ENCODE measurements at places on chromosomes 16 and 17.

- DNase-seq = no peak
Observed at GRCh38 chr17:46166692-46167249, 26.5 kb downstream of the KANSL1 start.

DNA sequence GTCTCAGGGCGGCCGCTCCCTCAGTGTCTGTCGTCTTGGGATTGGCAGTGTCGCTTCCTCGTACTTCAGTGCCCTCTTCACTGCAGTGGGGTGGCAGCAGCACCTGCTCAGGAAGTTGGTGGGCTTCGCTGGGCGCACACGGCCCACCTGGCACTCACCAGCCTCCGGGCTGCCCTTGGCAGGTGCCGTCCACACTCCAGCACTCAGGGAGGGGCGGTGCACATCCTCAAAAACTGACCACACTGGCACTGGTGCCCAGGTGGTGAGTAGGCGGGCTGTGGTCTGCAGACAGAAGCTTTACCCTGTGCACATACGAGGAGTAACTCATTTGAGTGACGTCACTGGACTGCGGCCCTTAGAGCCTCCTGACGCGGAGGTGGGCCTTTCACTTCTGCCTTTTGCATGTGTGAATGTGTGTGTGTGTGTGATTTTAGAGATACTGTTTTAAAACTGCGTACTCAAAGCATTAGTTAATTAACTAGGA, 94.6 kb downstream of the BANP start:
- DNase-seq = no peak

- no peak for DNase-seq
Observed at GRCh38 chr16:89709166-89709565, 7.7 kb upstream of the SPATA2L start.

GRCh38 chr16:28538733-28539596, at the start of gene NUPR1:
NUPR1 (minus strand) TSS chr16:28538974; CDS start chr16:28538907, 67 bp downstream.
- peak; percentile 6 for DNase-seq

DNA sequence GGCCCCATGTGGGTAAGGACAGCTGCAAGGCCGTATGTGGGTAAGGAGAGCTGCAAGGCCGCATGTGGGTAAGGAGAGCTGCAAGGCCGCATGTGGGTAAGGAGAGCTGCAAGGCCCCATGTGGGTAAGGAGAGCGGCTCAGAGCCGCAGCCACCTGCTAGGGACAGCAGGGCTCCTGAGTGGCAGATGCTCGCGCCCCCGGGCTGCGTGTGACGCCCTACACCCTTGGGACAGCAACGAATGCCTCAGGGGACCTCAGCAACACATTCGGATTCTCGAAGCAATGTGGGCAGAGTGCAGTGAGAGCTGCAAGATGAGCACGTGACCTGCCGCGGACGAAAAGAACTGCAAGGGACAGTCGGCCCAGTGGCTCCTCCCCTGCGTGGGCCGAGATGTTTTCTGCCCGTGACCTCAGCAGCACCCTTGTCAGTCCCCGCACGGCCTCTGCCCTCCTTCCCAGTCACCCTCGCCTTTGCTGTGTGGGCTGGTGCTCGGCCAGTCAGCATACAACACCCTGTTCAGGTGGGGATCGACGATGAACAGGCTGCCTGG, 9.6 kb upstream of the SLC38A8 start:
- no peak for DNase-seq

- DNase-seq = no peak
Observed at GRCh38 chr16:74877706-74878105, 103.1 kb upstream of the FA2H start.

GRCh38 chr17:61139219-61139618, 260.4 kb upstream of the TBX2 start:
- no peak for DNase-seq

- DNase-seq = no peak
Observed at GRCh38 chr16:84244728-84245127, 4.9 kb upstream of the KCNG4 start.

- DNase-seq = no peak
Observed at GRCh38 chr17:59234631-59235030, 14.3 kb downstream of the GDPD1 start.

DNA sequence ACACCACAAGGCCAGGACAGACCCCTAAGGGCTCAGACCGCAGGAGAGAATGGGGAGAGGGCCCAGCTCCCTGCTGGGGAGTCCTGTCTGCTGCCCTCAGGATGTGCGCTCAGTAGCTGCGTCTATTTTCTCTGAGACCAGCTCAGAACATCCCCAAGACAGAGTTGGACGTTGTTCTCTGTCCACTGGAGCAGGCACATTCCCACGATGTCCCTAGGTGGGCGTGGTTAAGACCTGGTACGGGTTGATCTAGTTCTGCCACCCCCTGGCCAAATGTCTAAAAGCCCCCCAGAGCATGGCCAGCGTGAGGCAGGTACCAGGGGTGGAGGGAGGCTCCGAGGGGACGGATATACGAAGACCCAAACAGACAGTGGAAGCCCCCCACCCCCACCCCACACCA, 842 bp upstream of the CALB2 start:
- DNase-seq = no peak

GRCh38 chr17:11981862-11982261, 15.4 kb downstream of the ZNF18 start:
- DNase-seq = no peak

DNA sequence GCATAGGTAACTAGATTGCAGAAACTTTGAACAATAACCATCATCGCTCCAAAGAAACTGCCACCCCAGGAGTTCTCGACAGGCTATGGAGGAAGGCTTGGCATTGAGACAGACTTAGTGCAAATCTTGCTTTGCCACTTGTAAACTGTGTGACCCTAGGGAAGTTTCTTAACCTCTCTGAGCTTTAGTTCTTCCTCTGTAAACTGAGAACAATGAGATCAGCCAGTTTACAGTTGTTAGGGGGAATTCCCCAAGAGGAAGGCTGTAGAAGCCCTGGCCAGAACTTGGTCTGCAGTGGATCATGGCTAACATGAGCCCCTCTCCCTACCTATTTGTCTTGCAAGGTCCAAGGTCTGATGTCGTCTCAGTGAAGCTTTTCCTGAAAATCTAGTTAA, 78.9 kb downstream of the NT5M start:
- no peak for DNase-seq

DNA sequence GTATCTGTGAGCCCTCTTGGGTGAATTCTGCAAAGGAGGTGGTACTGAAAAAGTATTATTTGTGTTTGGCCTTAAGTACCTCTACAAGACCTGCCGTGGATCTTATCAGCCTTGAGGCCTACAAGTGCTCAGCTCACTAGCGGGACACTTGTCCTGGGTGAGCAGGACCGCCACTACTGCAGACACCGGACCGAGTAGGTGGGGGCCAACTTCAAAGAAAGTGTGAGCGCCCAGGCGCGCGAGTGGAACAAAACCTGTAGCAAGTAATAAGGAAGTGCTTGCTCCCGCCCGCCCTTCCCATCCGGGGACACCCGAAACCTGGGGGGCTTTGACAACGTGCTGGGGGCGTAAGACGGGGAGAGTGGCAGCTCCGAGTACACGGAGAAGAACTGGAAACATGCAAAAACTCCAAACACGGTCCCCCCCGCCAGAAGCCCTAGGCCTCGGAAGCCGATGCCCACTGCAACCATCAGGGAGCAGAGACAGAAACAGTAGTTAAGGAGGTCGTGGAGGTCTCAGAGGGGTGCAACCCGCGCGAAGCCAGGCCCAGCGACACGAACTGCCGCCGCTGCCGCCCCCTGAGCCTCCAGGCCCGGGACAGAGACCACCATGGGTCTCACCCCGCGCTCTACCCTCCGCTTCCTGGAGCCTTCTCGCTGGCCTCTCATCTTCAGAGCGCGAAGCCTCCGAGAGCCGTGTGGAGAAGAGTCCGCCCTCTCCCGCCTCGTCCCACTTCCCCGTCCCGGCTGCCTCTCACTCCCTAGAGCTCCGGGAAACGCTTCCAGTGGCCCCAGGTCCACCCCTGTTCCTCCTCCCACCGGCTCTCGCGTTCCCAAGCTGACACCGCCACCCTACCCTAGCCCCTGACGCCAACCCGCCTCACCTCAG, 537 bp downstream of the CNOT1 start:
- DNase-seq = no peak

GRCh38 chr17:42133461-42134041, 10.9 kb downstream of the HSPB9 start:
- DNase-seq = no peak

DNA sequence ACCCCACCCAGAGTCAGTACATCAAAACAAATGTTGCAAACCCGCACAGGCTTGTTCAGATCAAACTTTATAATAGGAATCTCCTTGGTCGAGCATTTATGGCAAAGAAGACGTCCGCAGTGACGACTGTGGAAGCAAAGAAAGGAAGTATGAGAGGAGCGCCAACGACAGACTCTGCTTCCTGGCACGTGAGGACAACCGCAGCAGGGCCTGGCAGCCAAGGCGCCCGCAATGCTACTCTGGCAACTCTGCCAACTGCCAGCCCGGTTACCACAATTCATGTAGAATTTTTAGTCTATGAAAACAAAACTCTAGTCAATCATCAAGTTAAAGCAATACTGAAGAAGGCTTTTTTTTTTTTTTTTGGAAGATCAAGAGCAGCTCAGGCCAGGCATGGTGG, 24.8 kb downstream of the CYB5D2 start:
- peak; percentile 29 for DNase-seq

- no peak for DNase-seq
Observed at GRCh38 chr17:43917348-43918025, 10.2 kb upstream of the MPP2 start.

DNA sequence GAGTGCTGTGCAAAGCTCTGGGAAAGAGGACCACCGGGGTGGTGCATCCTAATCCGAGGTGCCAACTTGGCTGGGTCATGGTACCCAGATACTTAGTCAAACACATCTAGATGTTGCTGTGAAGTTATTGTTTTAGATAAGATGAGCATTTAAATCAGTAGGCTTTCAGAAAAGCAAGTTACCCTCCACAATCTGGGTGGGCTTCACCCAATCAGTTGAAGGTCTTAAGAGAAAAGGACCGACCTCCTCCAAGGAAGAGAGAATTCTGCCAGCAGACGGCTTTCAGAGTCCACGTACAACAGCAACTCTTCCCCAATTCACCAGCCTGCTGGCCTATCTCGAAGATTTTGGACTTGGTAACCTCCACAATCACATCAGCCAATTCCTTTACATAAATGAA, 338.1 kb downstream of the C16orf95 start:
- DNase-seq = no peak

- DNase-seq = no peak
Observed at GRCh38 chr16:965036-965395, 5.8 kb downstream of the LMF1 start.

DNA sequence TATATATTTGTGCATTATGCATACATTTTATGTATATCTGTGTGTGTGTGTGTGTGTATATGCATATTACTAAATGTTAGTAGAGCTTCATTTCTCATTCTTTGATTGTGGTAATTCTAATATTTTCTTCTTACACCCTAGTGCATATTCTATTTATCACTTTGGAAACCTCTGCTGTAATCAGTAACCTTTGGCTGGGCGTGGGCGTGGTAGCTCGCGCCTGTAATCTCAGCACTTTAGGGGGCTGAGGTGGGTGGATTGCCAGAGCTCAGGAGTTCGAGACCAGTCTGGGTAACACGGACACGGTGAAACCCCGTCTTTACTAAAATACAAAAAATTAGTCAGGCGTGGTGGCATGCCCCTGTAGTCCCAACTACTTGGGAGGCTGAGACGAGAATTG, 26.9 kb downstream of the CPSF4L start:
- DNase-seq = no peak

GRCh38 chr17:1813088-1813487, 16.6 kb downstream of the SMYD4 start:
- no peak for DNase-seq

DNA sequence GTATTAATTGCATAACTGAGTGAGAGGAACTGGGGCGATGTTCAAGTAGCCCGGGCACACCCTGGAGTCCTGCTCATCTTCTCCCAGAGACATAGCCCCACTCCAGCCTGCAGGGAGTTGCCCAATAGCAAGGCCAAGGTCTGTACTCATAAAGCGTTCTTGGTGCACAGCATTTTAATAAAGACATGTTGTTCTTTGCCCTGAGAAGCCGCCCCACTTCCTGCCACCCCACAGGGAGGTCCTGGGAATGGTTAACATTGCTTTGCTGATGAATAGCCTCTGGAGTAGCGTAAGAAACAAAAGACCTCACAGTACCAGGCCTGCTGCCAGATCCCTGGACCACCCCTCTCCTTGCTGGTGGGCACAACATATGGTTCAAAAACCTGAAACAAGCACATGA, 21.6 kb upstream of the CDH1 start:
- DNase-seq = no peak

DNA sequence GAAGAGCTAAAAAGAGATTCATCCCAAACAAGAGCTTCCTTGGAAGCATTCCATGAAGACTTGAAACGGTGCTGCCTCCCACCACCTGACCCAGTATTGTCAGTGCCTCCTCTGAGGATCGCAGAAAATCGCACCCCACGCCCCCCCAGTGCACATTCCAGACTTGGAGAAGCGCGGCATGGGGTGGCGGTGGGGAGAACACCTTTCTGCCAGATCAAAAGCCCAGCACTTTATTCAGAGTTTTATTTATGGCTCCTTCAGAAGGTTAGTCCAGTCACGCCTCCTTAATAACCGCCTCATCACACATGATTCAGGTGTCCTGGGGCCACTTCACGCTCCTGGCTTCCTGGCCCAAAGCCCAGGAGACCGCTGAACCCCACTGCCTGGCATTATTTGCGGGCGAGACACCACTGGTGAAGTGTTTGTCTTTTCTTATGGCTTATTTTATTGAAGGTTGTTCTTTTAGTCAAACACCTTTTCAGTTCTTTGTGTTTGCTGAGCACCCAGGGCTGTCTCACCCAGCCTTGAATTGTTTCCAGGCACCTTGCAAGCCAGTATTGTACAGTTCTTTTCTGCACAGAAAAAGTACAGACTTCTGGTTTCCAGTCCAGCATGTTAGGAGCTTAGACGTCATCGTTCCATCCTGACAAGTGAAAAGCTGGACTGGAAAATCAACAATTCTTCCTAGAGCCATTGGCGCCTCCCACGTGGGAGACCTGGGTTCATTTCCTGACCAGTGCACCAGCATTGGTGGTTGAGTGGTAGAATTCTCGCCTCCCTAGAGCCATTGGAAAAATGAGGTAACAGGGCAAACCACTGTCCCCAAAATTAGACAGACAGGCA, 79.6 kb upstream of the CACNG5 start:
- no peak for DNase-seq

- no peak for DNase-seq
Observed at GRCh38 chr16:84366208-84366607, 2.1 kb upstream of the ATP2C2 start.

- no peak for DNase-seq
Observed at GRCh38 chr17:13725288-13725990, 123.7 kb upstream of the HS3ST3A1 start.

DNA sequence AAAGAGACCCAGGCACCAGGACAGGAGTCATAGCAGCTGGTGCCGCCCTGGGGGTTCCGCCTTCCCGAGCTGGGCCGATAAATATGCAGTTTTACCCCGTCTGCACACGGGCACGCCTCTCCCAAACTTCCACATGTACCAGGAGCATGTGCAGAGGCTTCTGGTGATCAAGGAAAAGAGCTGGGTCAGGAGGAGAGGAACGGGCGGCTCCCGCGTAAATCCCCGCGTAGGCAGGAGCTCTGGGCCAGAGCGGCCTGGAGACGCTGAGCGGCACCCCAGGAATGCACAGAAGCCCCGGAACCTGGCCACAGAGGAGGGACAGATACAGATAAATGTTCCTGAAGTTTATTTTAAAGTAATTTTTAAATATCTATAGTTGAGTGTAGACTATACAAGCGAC, 46.6 kb upstream of the METRNL start:
- DNase-seq = no peak
